Endodermal cell (in vitro differentiated cells): ENCODE measurements at places on chromosomes 12 and 14. TPM values are rescaled to one million over a fixed set of nuclear protein-coding genes. Genes with fewer than 3 reads are reported as not detected.

DNA sequence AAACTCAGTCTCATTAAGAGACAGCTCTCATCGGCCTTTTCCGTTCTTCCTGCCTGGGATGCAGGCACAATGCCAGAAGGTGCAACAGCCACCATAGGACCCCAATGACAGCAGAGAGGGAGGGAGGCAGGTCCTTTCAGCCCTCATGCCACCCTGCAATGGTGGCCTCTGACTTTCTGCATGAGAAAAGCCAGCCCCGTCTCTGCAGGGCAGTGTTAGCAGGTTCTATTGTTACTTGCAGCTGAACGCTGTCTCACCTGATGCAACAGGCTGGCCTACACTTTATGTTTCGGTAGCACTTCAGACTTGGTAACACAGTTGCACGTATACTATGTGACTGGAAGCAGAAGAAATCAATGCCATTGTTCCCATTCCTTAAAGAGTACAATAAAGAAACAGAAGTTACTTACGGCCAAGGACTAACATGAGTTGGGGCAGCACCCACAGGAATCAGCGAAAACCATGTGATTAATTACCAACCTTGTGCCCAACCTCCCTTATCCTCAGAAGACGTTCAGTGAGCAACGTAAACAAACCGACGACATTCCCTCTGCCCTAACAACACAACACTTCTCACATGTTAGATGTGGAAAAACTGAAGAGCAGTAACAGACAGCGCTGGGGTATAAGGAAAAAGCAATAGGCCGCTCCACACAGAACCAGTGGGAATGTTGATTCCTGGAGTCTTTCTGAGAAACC lies 102.1 kb downstream of the RIMBP2 start:
- H3K36me3 ChIP-seq, result no peaks in the 10 kb centered on the region
- no peak overlapping the region for H3K4me3 ChIP-seq
- no peaks in the 10 kb centered on the region for H3K4me1 ChIP-seq
- H3K27me3 ChIP-seq, result no peaks in the 10 kb centered on the region

Gene AP5M1
- 27.4 to 58.4 TPM (median 53.9 TPM) in 3 replicates for total RNA-seq

GRCh38 chr12:32257695-32258496 lies 141.5 kb upstream of the FGD4 start:
- H3K36me3 ChIP-seq, result no peaks in the 10 kb centered on the region
- no peak overlapping the region for H3K4me3 ChIP-seq
- H3K27me3 ChIP-seq, result no peaks in the 10 kb centered on the region
- no peak overlapping the region for H3K27ac ChIP-seq

DNA sequence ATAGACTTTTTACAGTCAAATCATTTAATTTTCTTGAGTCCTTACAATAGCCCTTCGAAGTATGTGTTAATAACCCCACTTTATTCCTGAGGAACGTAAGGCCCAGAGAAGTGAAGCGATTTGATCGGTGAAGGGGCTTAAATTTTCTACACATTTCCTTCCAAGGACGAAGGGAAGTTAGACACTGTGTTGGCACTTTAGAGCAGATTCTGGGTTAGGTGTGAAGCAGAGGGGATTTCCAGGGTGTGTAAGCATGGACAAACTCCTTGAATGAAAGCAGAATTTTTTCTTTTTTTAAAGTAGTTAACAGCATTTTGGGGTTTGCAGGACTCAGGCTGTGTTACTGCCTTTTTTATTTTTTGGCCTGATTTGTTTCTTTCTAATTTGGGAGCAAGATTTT lies 38.9 kb downstream of the PRORP start:
- no peak overlapping the region for H3K4me3 ChIP-seq
- peaks cover 8% of the 10 kb centered on the region for H3K4me1 ChIP-seq
- peaks cover 25% of the 10 kb centered on the region for H3K36me3 ChIP-seq
